NCI-H1930 (cell line): ENCODE measurements at places on chromosomes 4 and X.

GRCh38 chr4:82479562-82479961, 49.2 kb downstream of the ENOPH1 start:
- DNase-seq = no peak

DNA sequence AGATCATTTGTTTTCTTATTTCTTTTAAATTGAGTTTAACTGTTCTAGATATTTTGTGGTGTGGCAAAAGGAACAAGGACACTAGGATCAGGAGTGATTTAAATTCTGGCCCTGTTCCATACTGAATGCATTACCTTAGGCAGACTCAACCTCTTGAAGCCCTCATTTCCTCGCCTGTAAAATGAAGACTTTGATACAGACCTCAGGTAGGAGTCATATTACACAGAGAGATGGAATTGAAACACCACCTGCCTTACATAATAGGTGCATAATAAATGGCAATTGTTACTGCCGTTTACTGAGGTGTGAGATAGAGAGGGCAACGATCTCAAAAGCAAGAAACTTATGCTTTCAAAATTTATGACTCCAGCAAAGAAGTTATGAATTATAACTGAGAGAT, 28.2 kb upstream of the RASSF6 start:
- DNase-seq = peak; percentile 28

DNA sequence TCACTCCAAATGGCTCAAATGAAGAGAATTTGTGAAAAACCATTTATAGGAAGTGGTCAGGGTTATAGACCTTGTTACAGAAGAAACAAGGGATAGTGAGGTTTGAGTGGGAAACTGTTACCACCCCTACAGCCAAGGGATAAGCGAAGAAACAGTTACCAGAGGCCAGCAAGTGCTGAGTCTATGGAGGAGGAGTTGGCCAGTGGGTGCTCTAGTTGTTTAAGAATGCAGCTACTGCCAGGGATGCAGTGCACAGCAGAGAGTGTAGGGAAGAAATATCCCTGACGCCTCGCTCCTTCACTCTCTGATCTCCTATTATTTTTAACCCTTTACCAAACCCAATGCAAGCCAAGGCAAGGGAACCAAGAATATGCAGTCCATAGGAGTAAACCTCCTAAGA, 15.2 kb upstream of the SYTL4 start:
- DNase-seq = no peak

- DNase-seq = no peak
Observed at GRCh38 chr4:41722181-41722580, 26.3 kb downstream of the PHOX2B start.

DNA sequence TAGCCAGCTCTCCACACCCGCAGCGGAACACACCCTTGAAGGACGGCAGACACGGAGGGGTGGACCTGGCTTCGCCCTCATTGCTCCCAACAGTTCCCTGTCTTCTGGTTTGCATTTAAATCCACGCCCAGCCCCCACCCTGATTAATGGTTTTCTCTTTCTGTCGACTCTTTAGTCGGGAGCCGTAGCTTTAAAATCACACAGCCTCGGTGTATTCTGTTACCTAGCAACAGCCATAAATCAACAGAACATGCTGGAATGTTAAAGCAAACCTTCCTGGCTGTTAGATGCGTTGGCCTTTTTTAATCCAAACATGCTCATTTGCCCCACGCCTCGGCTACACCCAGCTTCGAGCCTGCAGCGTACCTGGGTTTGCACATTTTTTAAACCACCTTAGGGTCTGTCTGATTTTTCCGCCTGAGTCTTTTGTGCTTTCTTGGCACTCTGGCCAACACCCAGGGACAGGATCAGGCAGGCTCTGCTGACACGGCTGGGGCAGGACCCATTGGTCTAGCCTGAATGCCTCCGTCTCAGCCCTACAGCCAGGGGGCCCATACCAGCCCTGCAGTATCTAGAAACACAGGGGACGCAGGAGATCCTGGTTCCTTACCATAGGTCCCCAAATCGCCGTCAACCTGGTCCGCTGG, 21.4 kb upstream of the PPP2R2C start:
- DNase-seq = no peak

GRCh38 chr4:113397114-113397701, 347.8 kb downstream of the ANK2 start:
- DNase-seq = no peak

GRCh38 chr4:123297836-123298235, 98.8 kb upstream of the SPRY1 start:
- DNase-seq = no peak

DNA sequence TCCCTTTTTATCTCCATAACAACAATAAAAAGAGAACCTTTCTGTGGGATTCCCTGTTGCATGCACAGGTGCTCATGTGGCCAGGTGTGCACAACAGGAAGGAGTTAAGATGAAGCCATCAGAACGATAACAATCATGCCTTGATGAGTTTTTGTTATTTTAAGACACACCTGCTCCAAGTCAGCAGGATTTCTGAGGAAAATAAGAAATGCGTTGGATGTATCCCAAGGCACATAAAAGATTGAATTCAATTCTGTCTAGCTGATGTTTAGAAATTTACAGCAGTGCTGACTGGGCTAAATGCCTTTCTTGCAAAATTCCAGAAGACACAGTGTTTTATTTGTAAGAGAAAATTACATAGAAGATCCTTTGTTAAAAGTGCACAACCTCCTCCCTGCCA, 1678.2 kb downstream of the ARAP2 start:
- no peak for DNase-seq

DNA sequence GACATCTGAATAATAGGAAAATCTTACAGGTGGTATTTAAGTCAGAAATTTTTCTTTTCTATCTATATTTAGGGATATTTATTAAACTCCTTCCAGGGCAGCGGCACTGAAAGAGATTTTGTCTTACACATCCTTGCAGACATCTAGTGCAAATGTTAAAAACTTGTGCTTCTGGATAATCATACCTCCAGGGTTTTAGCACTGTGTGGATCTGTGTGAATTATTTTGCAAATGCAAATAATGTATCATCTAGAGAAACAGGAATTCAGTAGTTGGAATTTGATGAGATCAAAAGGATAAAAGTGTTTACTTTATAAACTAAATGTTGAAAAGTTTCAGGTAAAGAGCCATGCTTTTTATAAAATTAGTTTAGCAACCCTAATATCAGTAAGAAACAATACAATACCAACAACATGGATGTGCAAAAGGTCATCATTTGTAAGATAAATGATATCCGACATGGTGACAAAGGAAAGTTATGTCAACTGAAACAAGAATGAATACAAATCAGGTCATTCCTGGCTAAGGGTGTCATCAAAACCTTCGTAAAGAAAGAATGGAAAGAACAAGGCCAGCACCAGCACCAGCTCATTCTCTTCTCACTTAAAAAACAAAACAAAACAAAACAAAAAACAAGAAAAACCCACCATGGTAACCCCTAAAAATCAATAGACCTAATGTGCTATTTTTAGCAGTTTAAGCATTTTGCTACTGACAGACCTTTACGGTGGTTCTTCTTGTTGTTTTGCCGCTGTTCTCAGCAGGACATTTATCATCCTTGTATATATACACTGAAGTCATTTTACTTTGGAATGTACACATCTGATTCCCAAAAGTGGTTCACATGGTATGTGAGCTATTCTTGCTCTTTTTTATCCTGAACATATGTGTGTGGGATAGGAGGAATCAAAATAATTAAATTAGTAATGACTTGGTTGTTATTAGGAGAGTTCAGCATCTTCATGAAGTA, 219.7 kb upstream of the NDST3 start:
- no peak for DNase-seq

GRCh38 chr4:48862661-48863060, 31.8 kb downstream of the OCIAD1 start:
- no peak for DNase-seq

DNA sequence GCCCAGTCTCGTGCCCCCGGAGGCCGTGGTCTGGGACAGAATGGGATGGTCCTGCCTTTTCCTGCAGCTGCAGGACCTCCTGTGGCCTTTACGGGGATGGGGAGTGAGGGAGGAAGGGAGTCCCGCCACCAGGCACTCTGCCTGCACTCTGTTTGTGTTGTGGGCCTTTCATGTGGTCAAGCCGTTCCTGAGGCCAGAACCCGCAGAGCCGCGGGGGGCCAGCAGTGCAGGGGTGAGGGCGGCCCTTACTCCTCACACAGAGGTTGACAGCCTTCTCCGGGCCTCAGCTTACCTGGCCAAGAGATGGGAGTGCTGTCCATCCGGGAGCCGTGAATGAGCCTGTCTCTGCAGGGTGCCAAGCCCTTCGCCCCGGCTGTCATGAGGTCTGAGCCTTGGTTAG, 230.7 kb downstream of the AFAP1 start:
- no peak for DNase-seq

- no peak for DNase-seq
Observed at GRCh38 chr4:172751550-172751949, 417.1 kb upstream of the GALNT7 start.

- DNase-seq = no peak
Observed at GRCh38 chrX:136546371-136546781, 14.4 kb downstream of the VGLL1 start.

GRCh38 chr4:38092701-38093100, 132.5 kb downstream of the PTTG2 start:
- DNase-seq = no peak

DNA sequence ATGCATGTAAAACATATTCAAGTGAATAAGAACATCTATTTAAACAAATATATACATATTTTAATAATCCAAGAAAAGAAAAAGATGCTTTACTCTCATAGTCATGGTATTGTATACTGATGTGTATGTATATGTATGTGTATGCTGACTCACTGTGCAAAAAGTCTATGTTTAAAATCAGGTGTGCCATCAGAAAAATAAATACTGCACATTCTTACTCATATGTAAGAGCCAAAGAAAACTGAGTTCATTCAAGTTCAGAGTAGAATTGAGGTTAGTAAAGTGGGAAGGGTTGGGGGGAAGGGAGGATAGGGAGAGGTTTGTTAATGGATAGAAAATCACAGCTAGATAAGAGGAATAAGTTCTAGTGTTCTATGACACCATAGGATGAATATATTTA, 403.9 kb upstream of the SMIM31 start:
- DNase-seq = no peak

GRCh38 chr4:37066159-37066558, 178.4 kb upstream of the NWD2 start:
- DNase-seq = no peak

GRCh38 chr4:6829086-6829485, 46.6 kb downstream of the KIAA0232 start:
- no peak for DNase-seq

GRCh38 chr4:151664289-151664688, 96.5 kb downstream of the GATB start:
- DNase-seq = no peak

GRCh38 chr4:39823191-39823590, 125.3 kb downstream of the UBE2K start:
- no peak for DNase-seq

GRCh38 chr4:118962540-118962939, 73.9 kb downstream of the SYNPO2 start:
- DNase-seq = no peak

GRCh38 chr4:140609548-140610425, 41.0 kb upstream of the UCP1 start:
- peak; percentile 61 for DNase-seq

- DNase-seq = no peak
Observed at GRCh38 chrX:155666741-155667140, 54.0 kb upstream of the TMLHE start.

DNA sequence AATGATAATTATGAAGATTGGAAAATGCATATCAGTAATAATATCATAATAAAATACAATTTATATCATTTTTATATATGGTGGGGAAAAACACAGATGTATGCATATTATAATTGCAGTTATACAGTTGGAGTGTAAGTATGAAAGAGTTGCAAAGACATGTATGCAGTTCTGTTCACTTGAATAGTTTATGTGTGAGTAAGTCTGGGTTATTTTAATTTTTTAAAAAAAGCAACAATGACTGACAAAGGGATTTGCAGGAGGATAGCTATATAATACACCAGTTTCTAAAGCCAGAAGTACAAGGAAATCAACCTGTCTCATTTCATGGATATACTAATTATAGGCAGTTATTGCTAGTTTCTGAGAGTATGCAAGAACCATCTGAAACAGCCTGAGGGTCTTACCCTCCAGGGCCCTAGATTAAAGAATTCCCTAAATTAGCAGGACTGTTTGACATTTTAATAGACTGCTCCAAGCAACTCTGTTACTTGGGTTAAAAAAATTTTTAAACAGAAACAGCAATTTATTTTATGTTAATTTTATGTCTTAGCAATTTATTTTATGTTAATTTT, 40.2 kb downstream of the FAM114A1 start:
- DNase-seq = no peak

DNA sequence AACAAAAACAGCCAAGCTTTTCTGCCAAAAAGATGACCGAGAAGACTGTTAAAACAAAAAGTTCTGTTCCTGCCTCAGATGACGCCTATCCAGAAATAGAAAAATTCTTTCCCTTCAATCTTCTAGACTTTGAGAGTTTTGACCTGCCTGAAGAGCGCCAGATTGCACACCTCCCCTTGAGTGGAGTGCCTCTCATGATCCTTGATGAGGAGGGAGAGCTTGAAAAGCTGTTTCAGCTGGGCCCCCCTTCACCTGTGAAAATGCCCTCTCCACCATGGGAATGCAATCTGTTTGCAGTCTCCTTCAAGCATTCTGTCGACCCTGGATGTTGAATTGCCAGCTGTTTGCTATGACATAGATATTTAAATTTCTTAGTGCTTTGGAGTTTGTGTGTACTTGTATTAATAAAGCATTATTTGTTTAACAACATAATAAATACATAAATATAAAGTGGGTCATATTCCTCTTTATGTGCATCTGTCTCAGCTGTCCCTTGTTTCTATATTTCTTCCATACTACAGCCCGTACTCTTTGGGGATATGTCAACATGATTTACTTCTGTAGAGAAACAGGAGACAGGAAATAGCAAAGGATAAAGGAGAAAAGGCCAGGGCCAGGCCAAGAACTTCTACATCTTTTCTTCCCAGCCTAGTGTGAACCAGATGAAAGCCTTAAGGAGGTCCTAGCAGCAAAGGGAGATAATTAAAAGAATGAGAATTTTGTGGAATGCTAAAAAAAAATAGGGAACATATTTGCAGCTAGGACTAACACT, 667 bp downstream of the PTTG2 start:
- no peak for DNase-seq

DNA sequence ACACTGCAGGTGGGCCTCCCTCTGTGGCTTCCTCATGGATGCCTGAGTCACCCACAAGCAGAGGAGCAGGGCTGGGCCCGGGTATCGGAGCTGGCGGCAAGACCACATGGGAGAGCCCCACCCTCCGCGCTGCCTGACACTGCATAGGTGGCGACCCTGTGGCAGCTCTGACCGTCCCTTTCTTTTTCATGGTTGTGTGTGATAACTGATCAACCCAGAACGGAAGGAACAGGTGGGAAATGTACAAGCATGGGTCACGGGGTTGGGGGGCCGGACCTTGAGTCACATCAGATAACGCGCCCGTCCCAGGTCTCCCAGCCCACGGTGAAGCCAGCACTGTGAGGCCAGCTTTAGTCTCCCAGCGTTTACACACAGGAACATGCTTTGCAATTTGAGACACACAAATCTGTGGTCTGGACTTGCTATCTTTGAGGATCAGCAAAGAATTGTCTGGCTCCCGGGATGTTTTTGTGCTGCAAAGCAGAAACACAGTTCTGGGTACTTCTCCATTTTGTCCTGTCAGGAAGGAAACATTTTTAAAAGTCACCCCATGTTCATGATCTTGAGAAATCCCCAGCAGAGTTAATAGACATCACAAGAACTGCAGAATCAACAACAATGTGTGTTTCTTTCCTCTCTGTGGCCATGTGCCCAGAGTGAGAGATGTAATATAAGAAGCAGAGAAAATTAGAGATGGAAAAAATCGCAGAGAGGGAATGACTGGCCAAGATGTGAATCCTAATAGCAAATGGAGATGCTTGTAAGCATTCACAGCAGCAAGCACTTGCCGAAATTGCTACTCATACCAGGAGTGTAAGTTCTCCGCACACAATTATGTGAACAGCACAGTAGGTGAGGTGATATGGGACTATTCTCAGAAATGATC, 70.1 kb upstream of the CBR4 start:
- no peak for DNase-seq
